ENCODE measurements at places on chromosomes 13 and 19. TPM values are rescaled to one million over a fixed set of nuclear protein-coding genes. Genes with fewer than 3 reads are reported as not detected.

ZNF497 gene
- total RNA-seq: 0.93 TPM

CYP4F2 gene
- not detected for total RNA-seq

PAF1 gene
- 33.1 TPM for total RNA-seq

TEX29 gene
- not detected for total RNA-seq

ZNF556 gene
- not detected for total RNA-seq

VSTM2B gene
- 1.2 TPM for total RNA-seq

CYP2A6 gene
- not detected for total RNA-seq

IL4I1 gene
- total RNA-seq: 0.67 TPM

CRB3 gene
- 24.6 TPM for total RNA-seq

TNFSF13B gene
- total RNA-seq: not detected

ACTL9 gene
- total RNA-seq: not detected

ZNF221 gene
- total RNA-seq: 8.9 TPM

ZNF836 gene
- 27.2 TPM for total RNA-seq

KLK14 gene
- 1.2 TPM for total RNA-seq

RASGRP4 gene
- 2.0 TPM for total RNA-seq

KIR3DL2 gene
- not detected for total RNA-seq

ITGBL1 gene
- not detected for total RNA-seq

LACC1 gene
- total RNA-seq: 3.6 TPM

GARIN5A gene
- total RNA-seq: 9.1 TPM

PALM3 gene
- total RNA-seq: 31.3 TPM

LRRC63 gene
- not detected for total RNA-seq

IGFL2 gene
- not detected for total RNA-seq

GRAMD1A gene
- total RNA-seq: 152 TPM

TMPRSS9 gene
- total RNA-seq: 0.33 TPM

TEX101 gene
- not detected for total RNA-seq

PNMA8B gene
- total RNA-seq: 1.4 TPM

SHFL gene
- 24.5 TPM for total RNA-seq

EFNB2 gene
- 10.3 TPM for total RNA-seq

ZNF729 gene
- not detected for total RNA-seq

SLC25A23 gene
- 54.0 TPM for total RNA-seq

ZNF723 gene
- not detected for total RNA-seq

KLK10 gene
- 4.5 TPM for total RNA-seq

KCNJ14 gene
- total RNA-seq: 1.0 TPM

CACNG8 gene
- 4.5 TPM for total RNA-seq

TCF3 gene
- 340 TPM for total RNA-seq

CEACAM7 gene
- total RNA-seq: not detected

IRGC gene
- total RNA-seq: not detected

PLK5 gene
- 1.2 TPM for total RNA-seq

CD70 gene
- 0.84 TPM for total RNA-seq

PLIN4 gene
- 0.54 TPM for total RNA-seq

PRSS57 gene
- not detected for total RNA-seq

ZNF584 gene
- 4.5 TPM for total RNA-seq

DNAAF3 gene
- total RNA-seq: 5.7 TPM

ZNF99 gene
- total RNA-seq: not detected

C13orf46 gene
- total RNA-seq: 0.21 TPM

UBXN6 gene
- total RNA-seq: 28.0 TPM

ZNF418 gene
- total RNA-seq: 18.8 TPM

PTH2 gene
- total RNA-seq: 0.82 TPM

MBD3L1 gene
- not detected for total RNA-seq
